ENCODE measurements at places on chromosomes 4 and X.

- DNase-seq, result no peak
Measured at GRCh38 chr4:121564840-121565375, 131.9 kb downstream of the ANXA5 start.

GRCh38 chr4:25117716-25118472 lies 42.4 kb downstream of the SEPSECS start:
- DNase-seq, result no peak

DNA sequence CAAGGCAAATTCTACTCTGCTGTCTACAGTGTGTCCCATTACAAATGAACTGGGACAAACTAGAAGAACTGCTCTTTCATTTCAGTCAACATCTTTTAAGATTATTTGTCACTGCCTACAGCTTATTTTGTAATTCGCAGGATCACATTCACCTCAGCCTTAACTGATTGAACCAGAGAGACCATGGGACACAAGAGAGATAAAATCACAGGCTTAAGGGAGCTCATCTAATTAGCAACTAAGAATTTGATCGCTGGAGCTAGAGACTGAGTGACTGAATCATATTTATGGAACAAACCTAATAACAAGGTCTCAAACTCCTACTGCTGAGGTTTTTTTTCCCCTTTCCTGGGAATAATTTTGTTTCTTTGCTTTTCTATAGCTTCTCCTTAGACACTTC lies 898.2 kb downstream of the PCDH18 start:
- DNase-seq, result no peak

GRCh38 chr4:132614682-132615081 lies 534.4 kb upstream of the PCDH10 start:
- DNase-seq, result no peak

DNA sequence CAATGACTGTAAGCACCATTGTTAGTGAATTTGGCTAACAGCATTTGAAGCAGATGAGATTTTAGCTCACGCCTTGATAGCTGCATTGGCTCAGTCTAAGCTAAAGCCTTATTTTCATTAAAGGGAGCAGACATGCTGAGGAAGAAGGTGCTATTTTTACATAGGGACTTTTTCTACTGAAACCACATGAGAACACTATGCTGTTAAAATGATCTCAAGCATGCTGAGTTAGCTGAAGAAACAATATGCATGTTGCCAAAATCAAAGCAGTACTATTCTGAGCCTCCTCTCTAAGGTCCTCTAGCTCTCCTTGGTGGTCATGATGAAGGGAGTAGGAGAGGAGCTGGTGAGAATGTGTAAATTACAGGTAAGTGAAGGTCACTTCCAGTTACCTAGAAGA lies 134.4 kb upstream of the JADE1 start:
- no peak for DNase-seq

GRCh38 chrX:40147971-40148370 lies 50.2 kb upstream of the BCOR start:
- DNase-seq, result no peak

- no peak for DNase-seq
Measured at GRCh38 chrX:85359051-85359450, 20.4 kb downstream of the POF1B start.

- DNase-seq, result no peak
Measured at GRCh38 chrX:1519022-1519497, 17.9 kb downstream of the P2RY8 start.

DNA sequence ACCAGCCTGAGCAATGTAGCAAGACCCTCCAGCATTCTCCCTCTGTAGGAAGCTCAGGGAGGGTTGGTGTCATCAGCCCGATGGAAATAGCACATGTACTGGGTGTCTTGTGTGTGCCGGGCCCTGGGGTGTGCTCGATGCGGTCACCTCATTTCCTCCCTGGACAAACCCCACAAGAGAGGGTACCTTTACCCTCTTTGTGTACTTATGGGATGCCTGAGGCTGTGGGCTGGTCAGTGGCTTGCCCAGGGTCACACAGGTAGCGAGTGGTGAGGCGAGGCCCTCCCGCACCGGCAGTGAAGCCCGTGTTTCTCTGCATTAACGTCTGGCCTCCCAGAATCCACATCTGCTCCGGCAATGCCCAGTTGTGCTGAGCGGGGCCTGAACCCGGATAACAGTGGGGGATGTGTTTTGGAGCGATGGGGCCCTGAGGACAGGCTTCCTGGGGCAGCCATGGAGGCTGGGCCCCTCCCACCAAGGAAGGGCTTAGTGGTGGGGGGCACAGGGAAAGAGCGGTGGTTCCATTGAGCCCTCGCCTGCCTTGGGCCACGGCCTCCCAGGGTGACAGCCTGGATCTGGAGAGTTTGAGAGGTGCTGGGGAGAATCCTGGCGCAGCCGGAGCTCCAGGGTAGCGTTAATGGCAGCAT lies 8.1 kb downstream of the PSAPL1 start:
- no peak for DNase-seq

DNA sequence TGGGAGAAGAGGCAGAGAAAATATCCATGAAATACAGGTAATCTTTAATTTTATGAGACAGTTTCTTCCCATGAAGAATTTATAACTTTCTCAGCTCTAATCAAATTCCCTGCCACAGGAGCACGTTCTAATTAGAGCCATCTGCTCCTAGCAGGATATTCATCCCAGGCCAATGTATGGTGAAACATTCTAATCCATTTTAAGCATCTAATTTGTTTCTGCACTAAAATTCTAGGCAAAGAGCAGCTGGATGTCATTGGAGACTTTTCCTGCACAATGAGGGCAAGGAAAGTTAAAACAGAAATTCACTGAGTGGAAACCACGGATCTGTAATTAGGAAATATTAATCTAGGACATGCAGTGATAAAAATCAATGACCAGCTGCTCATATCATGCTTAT lies 107.7 kb upstream of the ZFP42 start:
- DNase-seq, result no peak

DNA sequence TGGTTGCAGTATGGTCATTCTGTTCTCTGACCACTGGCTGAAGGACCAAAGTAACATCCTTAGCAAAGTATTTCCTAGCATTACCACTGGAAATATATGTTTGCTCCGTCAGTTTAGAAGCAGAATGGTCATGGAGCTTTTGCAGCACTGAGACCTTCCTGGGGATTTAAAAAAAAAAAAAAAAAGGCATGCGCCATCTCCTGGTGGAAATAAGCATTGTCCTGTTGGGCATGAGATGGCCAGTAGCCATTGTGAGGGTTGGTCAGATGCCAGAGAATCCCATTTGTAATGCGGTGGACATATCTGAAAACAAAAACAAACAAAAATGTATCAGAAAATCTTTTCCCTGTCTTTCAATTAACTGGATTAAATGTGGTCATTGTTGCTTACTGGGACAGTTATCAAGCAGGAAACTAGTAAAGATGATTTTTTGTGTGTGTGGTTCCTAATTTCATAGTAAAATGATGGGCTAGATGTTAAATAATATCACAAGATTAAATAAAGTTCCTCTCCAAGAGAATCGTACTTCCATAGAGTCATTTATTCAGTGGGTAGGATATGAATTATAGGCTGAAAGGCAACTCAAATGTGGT lies 139.6 kb downstream of the SOWAHB start:
- DNase-seq, result peak; percentile 42

DNA sequence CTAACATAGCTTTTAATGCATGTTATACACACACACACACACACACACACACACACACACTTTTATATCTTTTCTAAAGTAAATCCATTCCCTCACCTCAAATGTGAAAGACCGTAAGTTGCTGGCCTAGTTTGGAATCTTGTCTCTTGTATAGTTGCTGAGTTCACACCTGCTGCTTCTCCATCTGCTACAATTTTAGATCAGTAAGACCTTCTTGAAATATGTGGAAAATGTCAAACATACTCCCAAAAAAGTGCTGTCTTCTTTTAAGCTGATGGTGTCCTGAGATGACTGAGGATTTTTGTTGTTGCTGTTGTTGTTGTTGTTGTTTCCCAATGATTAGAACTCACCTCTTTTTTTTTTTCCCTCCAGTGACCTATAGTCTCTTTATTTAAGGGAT lies 121.3 kb downstream of the SNCA start:
- no peak for DNase-seq

DNA sequence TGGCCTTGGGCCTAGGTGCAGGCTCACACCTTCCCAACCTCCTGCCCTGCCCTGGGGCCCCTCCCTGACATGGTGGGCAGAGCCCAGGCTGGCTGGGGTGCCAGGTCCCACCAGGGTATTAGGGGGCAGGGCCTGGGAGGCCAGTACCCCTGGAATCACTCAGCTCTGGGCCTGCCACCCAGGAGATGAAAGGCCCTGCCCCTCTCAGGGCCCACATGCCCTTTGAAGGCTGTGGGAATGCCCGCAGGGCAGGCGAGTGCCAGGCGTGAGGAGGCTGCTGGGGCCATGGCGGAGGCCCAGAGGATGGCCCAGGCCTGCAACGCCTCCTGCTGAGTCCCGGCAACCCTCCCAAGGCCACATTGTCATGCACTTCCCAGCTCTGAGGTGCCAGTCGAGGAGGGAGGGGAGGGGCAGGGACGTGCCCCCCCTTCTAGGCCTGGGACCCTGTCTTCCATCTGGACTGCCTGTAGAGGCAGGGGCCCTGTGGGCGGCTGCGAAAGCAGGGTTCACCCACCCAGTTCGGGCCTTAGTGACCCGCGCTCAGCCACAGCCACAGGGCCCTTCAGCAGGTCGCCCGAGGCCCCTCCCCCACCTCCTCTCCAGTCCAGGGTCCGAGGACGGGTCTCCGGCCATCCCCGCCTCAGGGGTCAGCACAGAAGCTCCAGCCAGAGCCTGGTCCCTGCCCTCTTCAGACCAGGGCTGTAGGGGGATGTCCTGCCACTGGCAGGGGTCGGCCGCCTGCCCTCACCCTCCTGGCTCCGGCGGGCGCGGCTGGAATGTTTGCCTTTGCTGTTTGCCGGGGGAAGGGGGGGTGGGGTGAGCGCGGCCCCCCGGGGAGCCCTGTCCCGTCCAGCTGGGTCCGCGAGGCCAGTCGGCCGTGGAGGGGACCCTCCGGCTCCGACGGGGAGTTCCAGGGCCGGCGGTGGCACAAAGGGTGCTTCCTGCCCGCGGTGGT lies 26.7 kb upstream of the FGFR3 start:
- DNase-seq, result no peak

- no peak for DNase-seq
Measured at GRCh38 chr4:173045571-173045970, 123.0 kb upstream of the GALNT7 start.

GRCh38 chrX:45935408-45935807 lies 609.8 kb downstream of the ZNF674 start:
- no peak for DNase-seq

DNA sequence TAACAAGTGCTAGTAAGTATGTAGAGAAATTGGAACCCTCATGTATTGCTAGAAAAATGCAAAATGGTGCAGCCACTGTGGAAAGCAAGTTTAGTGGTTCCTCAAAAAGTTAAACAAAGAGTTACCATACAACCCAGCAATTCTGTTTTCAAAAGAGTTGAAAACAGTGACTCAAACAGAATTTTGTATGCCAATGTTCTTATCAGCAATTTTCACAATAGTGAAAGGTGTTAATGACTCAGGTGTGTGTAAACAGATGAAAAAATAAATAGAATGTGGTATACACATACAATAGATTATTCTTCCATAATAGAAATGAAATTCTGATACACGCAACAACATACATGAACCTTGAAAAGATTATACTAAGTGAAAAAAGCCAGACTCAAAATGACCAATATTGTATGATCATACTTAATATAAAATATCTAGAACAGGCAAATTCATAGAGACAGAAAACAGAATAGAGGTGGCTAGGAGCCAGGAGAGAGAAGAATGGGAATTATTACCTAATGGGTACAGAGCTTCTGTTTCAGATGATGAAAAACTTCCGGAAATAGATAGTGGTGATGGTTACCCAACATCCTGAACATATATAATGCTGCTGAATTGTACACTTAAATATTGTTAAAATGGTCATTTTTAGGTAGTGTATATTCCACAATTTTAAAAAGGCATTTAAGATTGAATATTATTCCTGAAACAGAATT lies 51.6 kb downstream of the WDFY3 start:
- DNase-seq, result no peak

DNA sequence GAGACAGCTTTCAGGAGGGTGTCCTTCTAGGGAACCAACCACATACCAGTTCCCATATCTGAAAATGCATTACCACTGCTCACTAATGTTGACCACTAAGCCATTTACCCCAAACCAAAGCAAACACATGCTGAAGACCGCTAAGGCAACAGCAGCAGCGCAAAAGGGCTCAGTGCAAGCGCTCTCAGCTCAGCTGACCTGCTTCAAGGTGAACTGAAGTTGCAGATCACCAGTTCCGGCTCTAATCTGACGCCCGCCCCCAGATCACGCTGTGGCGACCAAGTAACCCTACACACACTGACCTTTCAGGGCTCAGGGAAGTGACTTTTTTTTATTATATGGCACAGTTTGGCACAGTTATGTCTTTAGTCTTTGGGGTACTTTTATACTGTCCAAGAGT lies 5.8 kb downstream of the MECP2 start:
- no peak for DNase-seq

DNA sequence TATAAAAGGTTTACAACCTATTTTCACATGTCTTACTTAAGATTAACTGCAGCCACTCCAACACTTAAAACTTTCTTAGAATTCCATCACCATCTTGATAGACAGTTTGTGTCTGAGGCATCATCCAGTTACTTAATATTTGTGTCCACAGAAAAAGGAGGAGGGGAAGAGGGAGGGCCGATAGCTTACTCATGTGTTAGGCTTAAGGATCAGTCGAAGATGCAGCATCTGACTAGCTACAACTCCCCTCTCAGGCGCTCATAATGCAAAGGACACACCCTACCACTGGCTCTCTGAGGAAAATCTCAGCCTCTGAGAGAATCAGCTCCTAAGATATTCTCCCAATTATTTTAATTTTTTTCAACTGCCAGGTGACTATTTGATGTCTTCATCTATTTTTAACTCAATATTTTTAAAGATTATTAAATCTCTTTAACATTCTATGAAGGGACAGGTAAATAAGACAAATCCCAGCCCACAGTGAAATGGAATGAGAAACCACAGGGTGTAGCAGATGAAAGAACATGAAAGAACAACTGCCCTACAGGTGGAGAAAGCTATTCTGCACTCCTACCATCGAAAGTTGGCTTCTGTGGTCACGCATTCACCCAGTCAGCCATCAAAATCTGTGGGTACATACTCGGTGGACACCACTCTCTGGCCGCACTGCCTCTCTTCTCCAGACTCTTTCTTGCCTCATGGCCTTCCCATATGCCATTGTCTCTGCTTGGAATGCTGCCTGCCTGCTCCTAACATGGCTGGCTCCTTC lies 48.0 kb downstream of the ARAP2 start:
- no peak for DNase-seq

- DNase-seq, result no peak
Measured at GRCh38 chr4:54942721-54943120, 182.7 kb downstream of the KDR start.

GRCh38 chr4:176163041-176163440 lies 32.3 kb downstream of the SPATA4 start:
- no peak for DNase-seq

- DNase-seq, result no peak
Measured at GRCh38 chr4:56084851-56085250, 136.1 kb downstream of the CEP135 start.

GRCh38 chr4:151472711-151473110 lies 63.7 kb downstream of the FHIP1A start:
- no peak for DNase-seq

GRCh38 chrX:69154051-69154450 lies 11.2 kb downstream of the PJA1 start:
- DNase-seq, result no peak
